A172 (cell line): ENCODE measurements at places on chromosomes 16 and 17. TPM values are rescaled to one million over a fixed set of nuclear protein-coding genes. Genes with fewer than 3 reads are reported as not detected.

DNA sequence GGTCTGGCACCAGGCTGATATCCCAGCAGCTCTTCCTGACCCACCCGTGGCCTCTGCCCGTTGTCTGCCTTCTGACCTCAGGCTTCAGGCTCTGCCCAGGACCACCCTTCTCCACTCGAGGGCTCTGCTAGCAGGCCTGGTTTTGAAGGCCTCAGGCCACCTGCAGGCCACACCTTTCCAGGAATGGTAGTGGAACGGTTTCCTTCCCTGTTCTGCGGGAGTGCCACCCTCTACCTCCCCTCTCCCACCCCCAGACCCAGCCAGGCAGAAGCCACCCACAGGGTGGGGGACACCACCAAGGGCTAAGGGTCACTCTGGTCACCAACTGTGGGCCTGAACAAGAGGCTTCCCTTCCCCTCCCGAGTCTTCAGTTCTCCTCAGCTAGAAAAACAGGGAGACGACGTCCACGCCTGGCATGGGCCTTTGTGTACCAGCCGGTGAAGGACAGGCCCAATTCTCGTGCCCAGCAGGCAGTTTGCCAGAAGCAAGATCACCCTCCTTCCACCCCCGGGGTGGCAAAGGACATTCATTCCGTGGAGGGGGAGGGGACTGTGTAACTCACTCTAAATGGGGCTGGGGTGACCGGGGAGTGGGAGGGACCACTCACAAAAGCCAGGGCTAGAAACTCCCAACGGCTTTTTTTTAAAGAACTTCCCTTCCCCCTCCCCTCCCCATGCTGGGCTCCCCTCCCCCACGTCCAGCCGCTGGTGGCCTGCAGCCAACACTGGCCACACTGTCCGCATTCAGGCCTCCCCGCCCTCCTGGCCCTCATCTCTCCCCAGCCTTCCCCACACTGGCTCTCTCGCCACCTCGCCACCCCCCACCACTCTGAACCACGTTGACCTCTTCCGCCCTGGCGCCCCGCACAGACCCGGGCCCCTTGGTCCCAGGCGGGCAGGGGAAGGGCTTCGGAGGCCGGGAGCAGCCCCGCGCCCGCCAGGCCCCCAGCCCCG, 7.7 kb downstream of the CBX4 start:
- DNase-seq = peak; percentile 52

DNA sequence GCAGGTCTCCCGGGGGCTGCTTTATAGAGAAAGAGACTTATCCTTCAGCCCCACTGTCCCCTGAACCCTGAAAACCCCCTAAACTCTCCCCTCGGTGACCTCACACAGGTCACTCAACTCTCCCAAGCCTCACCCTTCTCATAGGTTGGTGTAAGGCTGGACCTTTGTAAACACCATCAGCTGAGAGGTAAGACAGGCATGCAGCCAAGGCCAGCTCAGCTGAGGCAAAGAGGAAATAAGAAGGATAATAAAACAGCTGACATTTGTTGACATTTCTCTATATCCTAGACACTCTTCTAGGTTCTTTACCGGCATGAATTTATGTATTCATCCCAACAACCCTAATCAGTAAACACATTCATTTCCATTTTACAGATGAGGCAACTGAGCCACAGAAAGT, 134.3 kb downstream of the CCT6B start:
- DNase-seq = no peak

DNA sequence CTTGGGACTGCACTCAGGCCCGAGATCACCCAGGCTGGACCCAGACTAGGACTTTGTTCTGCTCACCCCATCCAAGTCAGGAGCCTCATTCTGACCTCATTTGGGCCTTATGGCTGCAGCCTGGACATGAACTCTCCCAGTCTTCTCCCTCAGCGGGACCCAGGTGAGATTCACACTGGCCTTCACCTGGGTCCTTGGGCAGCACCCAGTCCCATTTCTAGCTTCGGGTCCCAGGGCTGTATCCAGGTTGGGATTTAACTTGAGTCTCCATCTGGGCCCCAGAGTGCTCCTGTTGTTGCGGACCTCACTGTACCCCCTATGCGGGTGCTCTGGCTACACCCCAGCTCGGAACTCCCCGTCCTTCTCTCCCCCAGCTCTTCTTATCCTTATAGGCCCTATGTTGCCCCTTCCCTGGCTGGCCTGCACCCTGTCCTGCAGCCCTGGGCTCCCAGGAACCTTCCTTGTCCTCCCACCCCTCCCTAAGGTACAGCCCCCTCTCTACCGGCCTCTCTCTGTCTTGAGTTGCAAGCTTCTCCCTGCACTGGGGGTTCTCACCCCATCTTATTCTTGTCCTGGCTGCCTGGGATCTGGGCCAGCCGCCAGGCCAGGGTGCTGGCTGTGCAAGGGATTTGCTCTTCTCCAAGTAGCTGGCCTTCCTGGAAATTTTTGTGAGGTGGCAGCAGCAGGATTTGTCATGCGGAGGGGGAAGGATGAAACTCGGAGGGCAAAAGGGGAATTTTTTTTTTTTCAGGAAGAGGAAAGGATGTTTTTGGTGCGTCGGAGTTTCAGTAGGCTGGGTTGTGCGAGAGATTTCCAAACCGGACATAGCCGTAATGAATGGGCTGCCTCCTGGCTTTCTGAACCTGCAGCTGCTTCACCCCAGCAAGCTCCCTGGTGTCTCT, 904 bp downstream of the MAP2K3 start:
- DNase-seq = peak; percentile 48

DNA sequence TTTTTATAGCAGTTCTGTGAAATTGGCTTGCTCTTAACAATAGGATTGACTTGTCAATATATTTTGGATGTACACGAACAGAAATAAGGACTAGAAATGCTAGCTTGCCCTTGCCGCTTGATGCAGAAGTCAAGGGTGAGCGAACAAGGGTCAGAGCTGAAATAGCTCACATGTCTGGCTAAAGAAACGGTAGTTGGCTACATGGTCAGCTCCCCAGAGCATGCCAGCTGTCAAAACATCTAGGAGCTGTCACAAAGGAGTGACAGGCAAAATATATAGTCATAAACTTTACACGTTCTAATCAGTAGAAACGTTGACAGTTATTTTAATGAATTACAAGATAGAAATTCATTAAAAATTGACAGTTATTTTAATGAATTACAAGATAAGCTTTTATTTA, 2.9 kb upstream of the MEIOB start:
- no peak for DNase-seq

DNA sequence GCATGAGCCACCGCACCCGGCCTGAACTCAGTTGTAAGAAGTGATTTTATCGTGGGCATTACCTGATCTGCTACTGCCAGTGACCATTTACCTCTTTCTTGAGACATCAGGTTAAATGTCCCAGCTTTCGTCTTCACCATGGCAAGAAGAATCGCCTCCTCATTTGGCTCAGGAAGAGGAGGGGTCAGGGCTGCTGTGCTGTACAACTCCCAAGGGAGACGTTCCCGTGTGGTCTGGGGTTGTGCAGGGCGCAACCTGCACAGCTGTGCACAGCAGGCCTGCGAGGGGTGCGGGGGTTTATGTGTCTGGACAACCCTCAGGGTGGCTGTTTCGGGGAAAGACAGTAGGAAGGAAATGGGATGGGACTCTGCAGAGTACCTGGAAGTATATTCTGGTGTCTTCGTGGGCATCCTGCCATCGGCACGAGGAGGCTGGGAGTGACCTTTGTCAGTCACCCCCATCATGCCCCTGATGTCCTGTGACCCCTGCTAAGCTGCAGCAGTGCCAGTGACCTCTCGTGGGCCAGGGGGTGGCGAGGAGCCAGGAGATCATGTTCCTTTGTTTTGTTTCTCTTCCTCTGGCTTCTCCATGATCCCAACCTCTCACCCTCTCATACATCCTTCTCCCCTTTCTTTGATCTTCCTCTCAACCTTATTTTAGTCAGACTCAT, 27.3 kb downstream of the CIBAR2 start:
- DNase-seq = no peak

GRCh38 chr16:72938795-72939164, 109.1 kb downstream of the ZFHX3 start:
- peak; percentile 52 for DNase-seq

- DNase-seq = no peak
Measured at GRCh38 chr16:79767421-79768275, 167.1 kb upstream of the MAF start.

DNA sequence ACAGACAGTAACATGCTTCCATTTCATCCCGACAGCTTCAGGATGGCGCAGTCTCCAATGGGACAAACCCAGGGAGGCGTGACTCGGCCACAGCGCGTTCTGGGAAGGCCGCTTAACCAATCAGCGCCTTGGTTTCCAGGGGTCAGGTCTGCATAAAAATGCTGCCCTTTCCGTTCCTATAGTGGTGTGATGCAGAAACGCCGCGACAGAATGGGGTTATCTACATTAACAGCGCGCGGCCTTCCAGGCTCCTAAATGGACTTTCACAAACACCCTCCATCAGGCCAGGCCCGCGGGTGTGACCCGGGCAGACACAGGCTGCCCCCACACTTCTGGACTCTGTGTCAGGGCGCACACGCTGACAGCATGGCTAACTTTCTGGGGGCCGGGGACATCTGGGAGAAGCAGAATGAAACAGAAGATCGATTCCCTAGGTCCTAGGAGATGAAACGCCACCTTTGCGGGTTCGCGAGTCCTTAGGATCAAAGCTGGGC, 792 bp downstream of the TMEM231 start:
- peak; percentile 91 for DNase-seq

DNA sequence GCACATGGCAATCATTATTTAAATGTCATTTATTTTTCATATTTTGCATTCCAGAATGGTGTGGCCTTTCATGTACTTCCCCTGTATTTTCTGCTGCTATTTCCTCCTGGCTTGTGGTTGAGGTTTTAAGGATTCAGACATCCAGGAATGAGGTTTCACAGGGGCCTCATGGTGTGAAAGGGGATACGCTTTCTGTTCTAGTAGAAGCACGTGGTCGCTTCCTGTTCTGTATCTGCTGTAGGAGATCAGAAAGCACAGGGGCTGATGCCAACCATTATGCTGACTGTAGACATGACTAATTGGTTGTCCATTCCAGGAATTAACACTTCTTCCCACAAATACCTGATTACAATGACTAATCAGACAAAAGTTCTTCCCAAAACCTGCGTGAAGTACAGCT, 405.9 kb downstream of the SHISA9 start:
- peak; percentile 100 for DNase-seq

- no peak for DNase-seq
Measured at GRCh38 chr17:81609541-81610311, 27.2 kb downstream of the NPLOC4 start.

DNA sequence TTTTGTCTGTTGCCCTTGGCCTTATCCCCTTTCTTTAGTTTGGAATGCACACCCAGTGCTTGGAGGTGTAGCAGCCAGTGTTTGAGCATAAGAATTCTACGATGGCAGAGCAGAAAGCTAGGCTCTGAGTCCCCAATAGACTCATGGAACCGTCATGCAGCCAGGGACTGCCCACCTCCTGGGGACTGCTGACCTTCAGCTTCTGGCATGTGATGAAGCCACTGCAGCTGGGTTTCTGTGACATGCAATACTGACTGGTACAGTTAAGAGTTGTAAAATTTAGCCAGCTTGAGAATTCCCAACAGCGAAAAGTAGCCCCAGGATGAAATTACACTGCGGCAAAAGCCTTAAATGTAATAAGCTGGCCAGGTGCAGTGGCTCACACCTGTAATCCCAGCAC, 9.0 kb upstream of the MAP3K14 start:
- DNase-seq = no peak

GRCh38 chr16:15509593-15510535, 75.5 kb downstream of the BMERB1 start:
- peak; percentile 46 for DNase-seq

GRCh38 chr17:20156196-20157000, 147.2 kb downstream of the SPECC1 start:
- DNase-seq = peak; percentile 59

DNA sequence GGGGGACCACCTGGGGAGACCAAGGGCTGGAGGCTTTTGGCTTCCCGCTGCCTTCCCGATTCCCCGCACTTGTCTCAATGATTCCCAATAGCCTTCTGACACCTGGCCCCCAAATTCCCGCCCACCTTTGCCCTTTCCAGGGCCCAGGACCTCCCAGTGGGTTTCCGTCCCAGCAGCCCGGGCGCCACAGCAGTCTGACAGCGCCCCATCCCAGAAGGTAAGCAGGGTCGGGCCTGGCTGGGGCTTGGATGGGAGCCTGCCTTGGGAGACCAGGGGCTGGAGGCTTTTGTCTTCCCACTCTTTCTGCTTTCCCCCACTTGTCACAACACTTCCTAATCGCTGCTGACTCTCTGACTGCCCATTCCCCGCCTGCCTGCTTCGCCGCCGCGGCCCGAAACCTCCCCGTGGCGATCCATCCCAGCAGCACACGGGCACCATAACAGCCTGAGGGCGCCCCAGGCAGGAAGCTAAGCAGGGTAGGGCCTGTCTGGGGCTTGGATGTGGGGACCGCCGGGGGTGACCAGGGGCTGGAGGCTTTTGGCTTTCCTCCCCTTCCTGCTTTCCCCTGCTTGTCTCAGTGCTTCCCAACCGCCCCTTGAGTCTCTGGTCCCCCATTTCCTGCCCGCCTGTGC, 2289.3 kb downstream of the TP53TG3F start:
- DNase-seq = no peak

GRCh38 chr17:50618941-50619340, 15.7 kb upstream of the ABCC3 start:
- peak; percentile 18 for DNase-seq

DNA sequence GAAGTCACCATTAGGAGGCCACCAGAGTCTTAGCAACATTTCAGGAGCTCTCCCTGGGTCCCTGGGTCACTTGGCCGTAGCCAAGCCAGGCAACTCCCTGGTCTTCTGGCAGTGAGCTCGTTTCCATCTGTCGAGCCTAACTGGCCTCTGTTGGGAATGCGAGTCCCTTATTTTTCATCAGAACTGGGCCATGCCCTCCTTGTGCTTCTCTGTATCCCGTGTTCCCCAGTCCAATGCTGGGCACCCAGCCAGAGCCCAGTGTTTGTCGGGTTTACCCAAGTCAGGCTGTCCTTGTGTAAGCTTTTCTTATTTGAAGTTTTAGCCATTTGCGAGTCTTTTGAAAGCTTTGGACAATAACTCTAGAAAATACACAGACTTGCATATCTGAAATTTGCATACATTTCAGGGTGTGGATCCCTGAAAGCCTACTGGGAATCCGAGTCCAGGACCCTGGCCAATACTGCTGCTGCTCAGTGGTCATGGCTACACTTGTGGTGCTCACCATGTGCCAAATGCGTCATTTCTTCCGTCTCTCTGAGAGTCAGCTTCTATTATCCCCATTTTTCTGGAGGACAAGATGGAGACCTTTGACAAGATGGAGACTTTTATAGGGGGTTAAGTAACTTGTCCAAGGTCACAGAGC, 81.6 kb upstream of the LGALS9 start:
- DNase-seq = no peak

- no peak for DNase-seq
Measured at GRCh38 chr17:80873307-80873951, 118.2 kb upstream of the CHMP6 start.

- DNase-seq = no peak
Measured at GRCh38 chr17:19717031-19717360, 612 bp upstream of the SLC47A2 start.

- no peak for DNase-seq
Measured at GRCh38 chr16:56667581-56668571, at the start of gene MT1G. Gene MT1G (minus strand): TSS chr16:56668065. CDS start chr16:56667993, 72 bp downstream.

GRCh38 chr16:2194852-2195321, 1.5 kb downstream of the CASKIN1 start:
- peak; percentile 66 for DNase-seq

GRCh38 chr16:4631444-4631843, 6.8 kb downstream of the MGRN1 start:
- DNase-seq = no peak

Gene SUPT6H
- total RNA-seq = 52.7 and 55.8 TPM in 2 replicates

Gene FA2H
- total RNA-seq = 0.03 TPM in 1 of 2 replicates, not detected in the other

Gene NECAB2
- total RNA-seq = 2.2 and 8.5 TPM in 2 replicates

Gene LHX1
- 0.77 and 1.4 TPM in 2 replicates for total RNA-seq

Gene CD300H
- not detected in 2 replicates for total RNA-seq

Gene PKMYT1
- 50.8 and 63.1 TPM in 2 replicates for total RNA-seq

Gene FNDC8
- not detected in 2 replicates for total RNA-seq

Gene CCL5
- not detected in 2 replicates for total RNA-seq

Gene GDPD1
- 0.29 and 2.3 TPM in 2 replicates for total RNA-seq

Gene GJD3
- total RNA-seq = not detected in 2 replicates

Gene ZG16B
- 1.3 and 1.8 TPM in 2 replicates for total RNA-seq
